Endodermal cell (in vitro differentiated cells): ENCODE measurements at places on chromosomes 16 and 17.

GRCh38 chr16:59971264-59971663 is 1237.1 kb upstream of the GOT2 start:
- DNase-seq = no peak

DNA sequence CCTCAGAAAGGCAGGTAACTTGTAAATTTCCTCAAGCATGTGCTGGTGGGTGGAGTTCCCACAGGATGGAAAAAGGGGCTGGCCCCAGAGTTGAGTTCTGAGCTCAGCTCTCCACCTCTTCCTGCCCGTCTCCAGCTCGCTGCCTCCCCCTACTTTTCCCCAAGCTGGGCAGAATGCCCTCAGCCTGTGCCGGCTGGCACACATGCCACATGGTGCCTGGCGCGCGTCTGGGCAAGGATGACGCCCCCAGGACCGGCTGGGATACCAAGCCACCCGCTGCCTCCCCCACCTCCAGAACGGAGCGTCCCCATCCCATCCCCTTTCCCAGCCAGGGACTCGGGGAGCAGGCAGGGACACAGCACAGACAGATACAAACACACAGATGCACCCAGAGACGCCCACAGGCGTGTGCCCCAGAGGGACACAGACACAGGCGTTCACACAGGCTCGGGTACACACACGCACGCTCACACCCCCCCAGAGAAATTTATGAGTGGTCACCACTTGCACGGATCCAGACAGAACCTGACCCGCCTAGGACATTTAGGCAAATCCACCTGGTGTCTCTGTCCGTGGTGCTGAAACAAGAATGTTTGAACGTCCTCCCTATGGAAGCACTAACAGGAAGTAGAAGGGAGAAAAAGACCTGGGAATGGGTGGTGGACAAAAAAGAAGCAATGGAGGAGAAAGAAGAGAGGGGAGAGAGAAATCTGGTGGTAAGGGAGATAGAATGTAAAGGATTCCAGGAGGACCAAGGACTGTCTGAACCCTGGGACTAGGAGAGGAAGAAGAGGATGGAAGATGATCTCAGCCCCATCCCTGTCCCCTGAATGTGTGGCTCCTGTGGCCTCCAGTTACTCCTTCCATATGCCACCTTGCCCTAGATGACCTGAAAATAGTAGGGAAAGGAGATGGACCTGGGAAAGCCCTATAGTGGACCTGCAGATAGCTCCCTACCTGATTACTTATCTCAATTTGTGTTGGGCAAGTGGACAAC is 15.5 kb downstream of the NEUROD2 start:
- DNase-seq = peak; percentile 96

GRCh38 chr16:20755238-20755637 is 8.6 kb upstream of the ACSM3 start:
- DNase-seq = no peak

DNA sequence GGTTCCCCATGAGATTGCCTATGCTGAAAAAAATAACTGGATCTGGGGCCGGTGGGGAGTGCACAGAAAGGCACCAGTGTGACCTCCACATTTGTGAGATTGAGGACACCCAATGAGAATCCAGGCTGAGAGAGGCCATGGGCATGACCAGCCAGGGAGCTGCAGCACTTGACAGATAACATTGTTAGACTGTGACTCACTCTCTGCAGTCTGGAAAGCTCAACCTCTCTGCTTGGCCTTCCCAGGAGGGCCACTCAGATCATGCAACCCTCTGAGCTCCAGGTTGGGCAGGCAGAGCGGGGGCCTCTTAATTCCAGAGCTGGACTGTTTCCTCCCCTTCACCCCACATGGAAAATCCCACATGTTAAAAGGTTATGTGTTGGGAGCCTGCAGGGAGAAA is 30.1 kb downstream of the FZD2 start:
- DNase-seq = peak; percentile 93

DNA sequence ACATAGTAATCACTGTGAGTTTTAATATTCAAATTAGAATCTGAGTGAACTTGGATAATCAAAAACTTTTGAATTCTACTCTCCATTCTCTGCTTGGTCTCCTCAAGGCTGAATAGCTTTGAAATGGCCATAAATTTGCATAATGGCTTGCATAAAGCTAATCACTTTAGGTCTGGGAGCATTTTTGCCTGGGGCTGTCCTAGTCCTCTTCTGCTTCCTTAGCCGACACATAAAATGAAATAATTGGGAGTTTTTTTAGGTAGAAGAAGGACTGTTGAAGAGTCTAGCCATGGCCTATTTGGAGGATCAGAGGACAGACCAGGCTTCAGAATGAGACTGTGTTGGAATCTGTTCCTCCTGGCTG is 91.4 kb upstream of the EEF2KMT start:
- DNase-seq = no peak
